ENCODE measurements at places on chromosomes 5 and 9.
A peak's percentile ranks its signal among the peaks of the same experiment; 100 is the strongest.

DNA sequence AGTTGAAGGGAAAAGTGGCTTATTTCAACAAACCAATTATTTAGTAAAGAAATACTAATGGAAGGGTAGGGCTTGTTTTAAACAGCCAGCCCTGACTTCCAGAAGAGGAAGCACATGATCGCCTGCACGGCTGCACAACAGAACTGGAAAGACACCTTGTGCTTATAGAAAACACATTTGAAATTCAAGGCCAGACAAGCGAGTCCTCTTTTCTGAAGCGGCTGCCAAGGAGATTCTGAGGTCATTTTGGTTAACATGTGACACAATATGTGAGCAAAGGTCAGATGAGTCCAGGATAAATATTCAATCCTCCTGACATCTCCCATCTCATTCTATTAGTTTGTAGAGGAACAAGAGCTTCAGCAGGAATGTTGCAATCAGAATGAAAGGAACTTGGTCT is 461.4 kb upstream of the ST8SIA4 start:
- DNase-seq, result no peak

DNA sequence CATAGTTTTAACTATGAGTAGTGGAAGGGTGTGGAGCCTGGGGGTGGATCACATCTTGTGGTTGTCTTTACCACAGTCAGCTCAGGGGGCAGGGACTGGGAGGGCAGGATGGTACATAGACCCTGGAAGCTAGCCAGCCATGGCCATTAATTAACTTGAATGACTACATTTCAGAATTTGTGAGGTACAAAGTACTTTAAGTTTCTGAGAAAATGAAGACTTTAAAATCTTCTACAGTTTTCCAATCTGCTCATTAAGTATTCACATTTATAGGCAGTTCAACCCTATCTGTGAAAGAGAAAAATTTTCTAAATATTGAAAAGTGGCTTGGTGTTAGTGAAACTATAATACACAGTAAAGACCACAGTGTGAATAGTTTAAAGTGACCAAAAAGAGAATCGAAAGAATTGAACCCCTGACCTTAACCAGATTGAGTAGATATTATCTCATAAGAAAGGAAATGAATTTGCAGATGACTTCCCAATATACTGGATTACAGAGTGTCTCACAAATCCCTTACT is 234.2 kb upstream of the MEF2C start:
- DNase-seq, result no peak

- DNase-seq, result no peak
These were observed 108.2 kb upstream of the IFNE start for GRCh38 chr9:21590058-21590996.

- no peak for DNase-seq
These were observed 7.6 kb upstream of the DNAJA1 start for GRCh38 chr9:33017283-33018041.

GRCh38 chr9:80251778-80252177 is 680.0 kb downstream of the TLE4 start:
- no peak for DNase-seq

DNA sequence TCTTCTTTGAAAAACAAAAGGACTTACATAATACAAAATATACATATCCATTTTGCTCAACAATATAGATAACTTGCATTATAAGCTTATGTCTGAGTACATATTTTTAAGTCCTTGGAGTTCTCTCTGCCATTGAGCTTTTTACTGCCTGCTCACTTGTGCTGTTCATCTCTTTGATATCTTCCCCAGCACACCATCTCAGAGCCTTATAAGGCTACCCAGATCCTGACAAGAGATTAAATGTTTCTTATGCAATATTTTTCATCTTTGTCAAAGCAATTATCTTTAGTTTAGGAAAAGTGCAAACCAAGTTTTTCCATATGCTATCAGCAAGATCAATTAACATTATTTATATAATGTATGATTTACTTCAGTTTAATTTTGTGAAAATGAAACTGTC is 60.7 kb upstream of the ITGA1 start:
- no peak for DNase-seq

- no peak for DNase-seq
These were observed 105.7 kb downstream of the CDC42SE2 start for GRCh38 chr5:131369558-131369957.

GRCh38 chr9:18190671-18191374 is 283.1 kb upstream of the ADAMTSL1 start:
- DNase-seq, result no peak

- DNase-seq, result no peak
These were observed 161.9 kb downstream of the ARHGAP26 start for GRCh38 chr5:142931896-142932686.

- no peak for DNase-seq
These were observed 457.3 kb downstream of the ZNF608 start for GRCh38 chr5:124289130-124289529.

DNA sequence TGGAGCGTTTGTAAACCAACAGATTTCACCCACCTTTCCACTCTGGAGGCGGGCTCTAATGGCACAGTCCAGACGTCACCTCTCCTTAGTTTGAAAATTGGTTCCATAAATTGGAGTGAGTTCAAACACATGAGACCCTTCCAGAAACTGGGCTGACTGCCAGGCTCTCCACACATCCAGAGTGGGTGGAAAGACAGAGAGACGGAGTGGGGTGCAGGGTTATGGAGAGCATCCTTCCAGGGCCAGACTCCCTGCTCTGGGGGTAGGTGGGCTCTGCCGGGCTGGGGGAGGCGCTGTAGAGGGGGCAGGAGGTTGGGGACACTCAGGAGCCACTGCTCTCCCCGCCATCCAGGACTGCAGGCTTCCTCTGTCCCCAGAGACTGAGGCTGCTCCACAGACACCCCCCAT is 104.7 kb upstream of the PHYKPL start:
- no peak for DNase-seq

- DNase-seq, result no peak
These were observed 186.7 kb downstream of the C9orf50 start for GRCh38 chr9:129434187-129434586.

- DNase-seq, result no peak
These were observed 123.4 kb downstream of the SEC61B start for GRCh38 chr9:99345451-99345850.

GRCh38 chr5:72314571-72315172 is 5.4 kb downstream of the MRPS27 start:
- DNase-seq, result peak; percentile 18

DNA sequence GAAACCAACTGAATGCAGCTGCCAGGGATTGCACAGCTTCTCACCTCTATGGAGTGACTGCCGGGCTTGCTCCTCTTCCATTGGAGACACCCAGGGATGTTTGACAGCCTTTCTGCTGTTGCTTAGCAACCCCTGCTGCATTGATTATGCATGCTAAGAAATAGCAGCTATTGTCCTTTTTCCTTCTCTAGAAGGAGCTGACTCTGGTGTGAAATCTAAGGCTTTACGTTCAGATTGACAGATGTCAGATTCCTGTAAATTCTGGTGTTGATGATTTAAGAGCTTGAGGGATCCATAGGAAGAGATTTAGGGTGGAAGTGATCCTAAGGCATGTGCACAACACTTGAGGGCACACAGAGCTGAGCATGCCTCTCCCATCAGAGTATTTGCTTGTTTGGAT is 267.7 kb downstream of the NTRK2 start:
- no peak for DNase-seq

GRCh38 chr5:147073098-147073497 is 161.7 kb upstream of the STK32A start:
- no peak for DNase-seq

GRCh38 chr5:130568791-130569190 is 596.3 kb downstream of the HINT1 start:
- DNase-seq, result no peak

GRCh38 chr5:149386166-149386565 is 7.1 kb upstream of the IL17B start:
- DNase-seq, result no peak

GRCh38 chr5:89560696-89561095 is 677.7 kb upstream of the MEF2C start:
- no peak for DNase-seq

DNA sequence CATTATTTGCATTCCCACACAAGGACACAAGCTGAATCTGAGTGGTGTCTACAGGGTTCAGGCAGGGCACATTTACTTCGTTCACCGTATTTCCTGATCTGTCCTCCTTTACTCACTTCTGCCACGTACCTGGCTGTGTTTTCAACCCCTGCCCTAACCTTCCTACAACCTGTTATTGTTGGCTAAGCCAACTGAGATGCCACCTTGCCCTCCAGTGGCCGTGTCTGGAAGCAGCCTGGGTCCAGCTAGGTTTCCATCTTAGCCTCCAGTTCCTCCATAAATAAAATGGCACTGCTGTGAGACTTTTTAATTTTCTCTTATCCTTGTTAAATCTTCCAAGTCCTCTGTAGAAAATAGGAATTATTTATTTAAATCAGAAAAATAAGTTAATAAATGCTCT is 64.8 kb downstream of the ATP10B start:
- DNase-seq, result no peak

DNA sequence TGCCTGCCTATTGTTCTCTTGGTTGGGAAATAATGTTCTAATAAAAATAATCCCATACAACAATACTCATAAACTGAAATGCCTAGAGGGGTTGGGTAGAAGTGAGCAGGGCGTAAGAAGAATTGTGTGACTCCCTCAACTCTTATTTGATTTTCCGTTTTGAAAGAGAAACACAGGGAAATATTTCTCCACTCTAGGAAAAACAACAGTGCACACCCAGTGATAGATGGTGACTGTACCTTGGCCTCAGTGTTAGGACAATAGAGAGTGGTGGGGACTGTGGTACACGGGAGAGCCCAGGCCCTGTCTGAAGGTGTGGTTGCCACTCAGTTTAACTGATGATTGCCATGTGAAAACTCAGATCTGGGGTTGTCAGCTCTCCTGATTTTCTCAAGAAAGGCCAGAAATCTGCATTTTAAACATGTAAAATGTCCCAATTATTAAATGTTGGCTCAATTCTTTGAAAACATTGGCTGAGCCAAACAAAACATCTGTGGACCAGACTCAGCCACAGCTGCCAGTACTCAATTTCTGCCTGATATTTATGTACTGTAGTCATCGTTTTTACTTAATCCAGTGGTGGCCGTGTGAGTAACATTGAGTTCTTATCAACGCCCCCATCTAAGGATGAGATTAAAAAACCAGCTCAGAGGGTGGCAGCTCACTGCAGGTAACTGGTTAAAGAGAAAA is 103.8 kb upstream of the ZNF618 start:
- peak; percentile 37 for DNase-seq

DNA sequence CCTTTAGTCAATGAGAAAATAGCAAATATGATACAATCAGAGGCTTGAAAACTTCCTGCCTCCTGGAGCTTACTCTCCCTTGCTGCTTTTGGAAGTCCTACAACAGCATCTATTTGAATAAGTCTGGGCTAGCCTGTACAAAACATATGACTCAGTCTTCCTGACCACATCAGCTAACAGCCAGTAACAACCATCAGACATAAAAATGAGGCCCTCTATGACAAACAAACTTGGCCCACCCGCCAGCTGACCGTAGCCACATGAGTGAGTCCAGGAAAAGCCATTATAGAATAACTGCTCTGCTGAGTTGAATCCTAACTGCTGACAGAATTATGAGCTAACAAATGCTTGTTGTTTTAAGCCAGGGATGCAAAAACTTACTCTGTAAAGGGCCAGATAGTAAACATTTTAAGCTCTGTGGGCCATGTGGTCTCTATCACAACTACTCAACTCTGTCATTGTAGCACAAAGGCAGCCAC is 347.6 kb downstream of the PTPRD start:
- DNase-seq, result peak; percentile 45

DNA sequence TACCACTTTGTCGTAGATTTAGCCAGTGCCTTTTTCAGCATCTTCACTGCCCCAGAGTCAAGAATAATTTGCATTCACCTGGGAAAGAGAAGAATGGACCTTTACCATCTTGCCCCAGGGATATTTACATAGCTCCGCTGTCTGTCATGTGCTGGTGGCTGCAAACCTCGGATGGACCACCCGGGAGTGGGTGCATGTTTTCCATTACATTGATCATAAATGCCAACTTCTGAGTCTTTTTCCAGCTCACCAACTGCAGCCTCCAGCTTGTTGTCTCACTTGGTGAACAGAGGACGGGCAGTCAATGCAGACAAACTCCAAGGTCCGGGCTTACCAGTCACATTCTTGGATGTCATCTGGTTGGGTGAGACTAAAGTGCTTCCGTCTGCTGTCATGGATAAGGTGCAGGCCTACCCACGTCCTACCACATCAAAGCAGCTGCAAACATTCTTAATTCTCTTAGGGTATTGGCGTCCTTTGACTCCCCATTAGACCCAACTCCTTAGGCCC is 155.8 kb upstream of the APC start:
- no peak for DNase-seq

- no peak for DNase-seq
These were observed 52.8 kb downstream of the TTC1 start for GRCh38 chr5:160061770-160062169.

GRCh38 chr5:158051036-158051435 is 192.1 kb upstream of the CLINT1 start:
- no peak for DNase-seq

- no peak for DNase-seq
These were observed 132.0 kb downstream of the MLLT3 start for GRCh38 chr9:20490246-20490834.

- no peak for DNase-seq
These were observed 38.9 kb upstream of the ASTN2 start for GRCh38 chr9:117453737-117454136.

DNA sequence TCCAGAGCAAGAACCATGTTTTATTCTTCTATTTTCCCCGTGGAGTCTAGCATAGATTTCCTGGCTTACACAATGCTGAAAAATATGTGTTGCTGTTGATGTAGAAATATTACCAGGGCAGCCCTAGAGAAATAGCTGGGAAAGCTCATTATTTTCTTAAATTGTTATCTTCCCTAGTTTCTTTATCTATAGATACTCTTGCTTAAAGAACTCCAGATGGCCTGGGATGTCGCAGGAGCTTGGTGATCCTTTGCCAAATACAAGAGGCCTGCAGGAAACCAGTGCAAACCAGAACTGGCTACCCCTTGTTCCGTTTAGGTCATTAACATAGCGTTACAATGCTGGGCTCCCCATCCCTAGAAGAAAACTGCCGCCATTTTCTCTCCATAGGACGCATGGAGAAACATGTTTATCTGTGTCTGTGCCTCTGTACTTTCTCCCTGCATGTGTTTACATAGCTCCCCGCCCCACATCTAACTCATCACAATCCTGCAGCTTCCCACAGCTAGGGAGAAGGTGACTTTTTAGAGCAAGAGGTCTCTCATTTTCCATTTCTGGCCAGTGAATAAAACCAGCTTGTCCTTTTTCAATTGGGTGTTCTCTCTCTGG is 6.4 kb downstream of the PRLR start:
- no peak for DNase-seq

- peak; percentile 47 for DNase-seq
These were observed 23.5 kb upstream of the ALDOB start for GRCh38 chr9:101458963-101459631.

- DNase-seq, result peak; percentile 78
These were observed 5.9 kb upstream of the RAD23B start for GRCh38 chr9:107276966-107277710.

Measured in fibroblast of skin of left biceps (primary cell).